ENCODE measurements at places on chromosomes 6 and 20. TPM values are rescaled to one million over a fixed set of nuclear protein-coding genes. Genes with fewer than 3 reads are reported as not detected.

The RAET1E gene
- total RNA-seq: 1.1 TPM

The ZNF311 gene
- total RNA-seq: 0.43 TPM

The PTK6 gene
- 0.14 TPM for total RNA-seq

The C20orf202 gene
- total RNA-seq: not detected

The TBXT gene
- not detected for total RNA-seq

The TRDN gene
- total RNA-seq: not detected

The BPIFB1 gene
- not detected for total RNA-seq

The IL17A gene
- total RNA-seq: not detected

The DEFB118 gene
- not detected for total RNA-seq

The MAP7 gene
- total RNA-seq: 1.1 TPM

The VSX1 gene
- not detected for total RNA-seq

The PSORS1C2 gene
- not detected for total RNA-seq

The LRRN4 gene
- 0.29 TPM for total RNA-seq

The EYS gene
- total RNA-seq: under 0.01 TPM

The DCBLD1 gene
- total RNA-seq: 25.6 TPM

The KHDC3L gene
- not detected for total RNA-seq

The SLC22A3 gene
- total RNA-seq: 19.3 TPM

The LY6G6D gene
- total RNA-seq: not detected

The SMLR1 gene
- total RNA-seq: not detected

The MUCL3 gene
- total RNA-seq: not detected

The CST7 gene
- total RNA-seq: not detected

The SLC12A5 gene
- total RNA-seq: under 0.01 TPM

The GNAS-AS1 gene
- total RNA-seq: 1.0 TPM

The NNAT gene
- 0.43 TPM for total RNA-seq

The FKBP1C gene
- 0.44 TPM for total RNA-seq

The GPLD1 gene
- 0.14 TPM for total RNA-seq

The FAM83C gene
- not detected for total RNA-seq

The SAPCD1 gene
- total RNA-seq: 0.44 TPM

The HLA-F gene
- 14.7 TPM for total RNA-seq

The ANKRD66 gene
- total RNA-seq: not detected

The DTNBP1 gene
- 1.9 TPM for total RNA-seq

The RIPPLY2 gene
- total RNA-seq: not detected

The RAD21L1 gene
- total RNA-seq: 0.66 TPM

The RIN2 gene
- total RNA-seq: 139 TPM

The RRAGD gene
- total RNA-seq: 0.22 TPM

The PI16 gene
- total RNA-seq: 0.14 TPM

The CFB gene
- total RNA-seq: 62.8 TPM

The SCRT2 gene
- total RNA-seq: not detected

The GJA1 gene
- 957 TPM for total RNA-seq

The IMPG1 gene
- total RNA-seq: not detected

The PDE10A gene
- total RNA-seq: 2.0 TPM

The PPP1R3D gene
- 8.3 TPM for total RNA-seq

The PRPH2 gene
- 2.6 TPM for total RNA-seq

The PROKR2 gene
- total RNA-seq: not detected

The SERPINB1 gene
- total RNA-seq: 21.0 TPM

The SIRPA gene
- total RNA-seq: 14.9 TPM

The ADGRG6 gene
- 35.4 TPM for total RNA-seq

The WFDC5 gene
- total RNA-seq: not detected
